NCI-H1417 (cell line): ENCODE measurements at places on chromosomes 2 and 18.

GRCh38 chr2:106579750-106580197, 92.6 kb downstream of the CD8B2 start:
- no peak for DNase-seq

DNA sequence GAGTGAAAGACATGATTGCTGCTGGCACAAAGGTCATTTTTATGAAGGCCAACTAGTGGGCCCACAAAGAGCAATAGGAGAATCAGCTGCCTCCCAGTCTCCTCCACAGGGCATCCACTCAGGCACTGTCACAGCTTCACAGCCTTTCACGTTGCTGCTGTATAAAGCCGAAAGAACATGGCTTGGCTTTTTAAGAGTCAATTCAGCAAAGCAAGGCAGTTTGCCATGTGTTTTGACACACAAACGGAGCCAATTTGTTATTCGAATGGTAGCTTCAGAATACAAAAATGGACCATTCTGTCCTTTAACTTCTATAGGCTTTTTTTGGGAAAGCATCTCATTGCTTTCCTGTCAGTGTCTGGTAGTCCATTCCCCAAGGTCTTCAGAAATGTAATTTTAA, 283.4 kb upstream of the PARD3B start:
- peak; percentile 16 for DNase-seq

DNA sequence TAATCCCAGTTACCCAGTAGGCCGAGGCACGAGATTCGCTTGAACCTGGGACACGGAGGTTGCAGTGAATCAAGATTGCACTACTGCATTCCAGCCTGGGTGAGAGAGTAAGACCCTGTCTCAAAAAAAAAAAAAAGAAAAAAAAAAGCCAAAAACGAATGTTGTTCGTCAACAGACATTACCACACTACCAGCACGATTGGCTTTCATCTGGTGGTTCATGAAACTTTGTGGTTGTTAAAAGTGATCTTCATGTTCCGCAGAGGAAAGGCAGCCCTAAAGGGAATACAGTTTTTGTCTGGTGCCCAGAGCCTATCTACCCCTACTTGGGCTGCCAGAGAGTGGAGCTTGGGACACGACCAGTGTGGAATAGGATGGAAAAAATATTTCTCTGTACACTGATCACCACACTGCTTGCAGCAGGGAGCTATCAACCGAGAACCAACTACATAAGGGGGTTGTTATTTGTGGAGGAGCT, 13.6 kb upstream of the CXCR4 start:
- no peak for DNase-seq

GRCh38 chr18:11851806-11852337, 659 bp downstream of the CHMP1B start:
- no peak for DNase-seq

GRCh38 chr2:33014268-33014667, 67.5 kb downstream of the LTBP1 start:
- DNase-seq, result no peak

DNA sequence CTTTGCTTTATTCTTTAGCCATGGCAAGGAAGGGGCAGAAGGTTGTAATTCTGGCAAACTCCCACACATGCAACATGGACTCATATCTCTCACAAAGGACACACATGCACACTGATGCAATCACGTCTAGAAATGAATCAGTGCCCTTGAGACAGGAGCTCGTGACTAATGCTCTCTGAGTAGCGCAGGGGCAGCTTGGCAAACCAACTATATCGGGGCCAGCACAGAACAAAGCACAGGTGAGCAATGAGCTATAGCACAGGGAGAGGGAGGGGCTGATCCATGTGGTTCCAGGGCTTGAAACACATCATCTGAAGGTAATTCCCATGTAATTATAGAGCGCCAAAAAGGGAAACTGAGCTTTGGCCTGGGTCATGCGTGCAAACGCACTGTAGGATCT, 165.2 kb upstream of the KLF7 start:
- no peak for DNase-seq

- DNase-seq, result no peak
These were observed 63.9 kb downstream of the RDH14 start for GRCh38 chr2:18496516-18496915.

DNA sequence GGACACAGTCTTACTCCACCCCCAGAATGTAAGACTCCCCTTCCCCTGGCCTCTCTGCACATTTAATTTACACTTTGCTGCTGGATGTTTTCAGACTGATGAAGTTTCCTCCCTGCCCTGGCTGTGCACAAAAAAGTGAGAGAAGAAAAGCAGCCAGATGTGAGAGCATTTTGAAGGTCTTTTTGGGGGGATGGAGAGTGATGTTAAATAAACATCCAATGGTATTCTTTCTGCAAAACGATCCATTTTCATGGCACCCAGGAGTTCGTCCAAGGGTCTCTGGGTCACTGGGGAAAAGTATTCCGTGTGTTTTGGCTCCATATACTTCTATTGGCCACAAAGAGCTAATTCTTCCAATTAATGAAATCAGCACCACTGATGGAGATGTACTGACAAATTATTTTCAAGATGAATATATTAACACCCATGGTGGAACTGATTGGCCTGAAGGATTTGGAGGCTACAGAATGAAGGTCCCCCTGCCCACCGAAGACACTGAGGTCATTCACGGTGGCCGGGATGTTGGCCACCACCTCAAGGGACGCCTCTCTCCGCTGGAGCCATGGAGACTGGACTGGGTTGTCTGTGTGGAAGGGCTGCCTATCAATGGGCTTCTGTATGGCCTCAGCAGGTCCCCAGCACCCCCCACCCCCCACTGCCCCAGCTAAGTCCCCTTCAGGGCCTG, 107.6 kb upstream of the PKDCC start:
- no peak for DNase-seq

DNA sequence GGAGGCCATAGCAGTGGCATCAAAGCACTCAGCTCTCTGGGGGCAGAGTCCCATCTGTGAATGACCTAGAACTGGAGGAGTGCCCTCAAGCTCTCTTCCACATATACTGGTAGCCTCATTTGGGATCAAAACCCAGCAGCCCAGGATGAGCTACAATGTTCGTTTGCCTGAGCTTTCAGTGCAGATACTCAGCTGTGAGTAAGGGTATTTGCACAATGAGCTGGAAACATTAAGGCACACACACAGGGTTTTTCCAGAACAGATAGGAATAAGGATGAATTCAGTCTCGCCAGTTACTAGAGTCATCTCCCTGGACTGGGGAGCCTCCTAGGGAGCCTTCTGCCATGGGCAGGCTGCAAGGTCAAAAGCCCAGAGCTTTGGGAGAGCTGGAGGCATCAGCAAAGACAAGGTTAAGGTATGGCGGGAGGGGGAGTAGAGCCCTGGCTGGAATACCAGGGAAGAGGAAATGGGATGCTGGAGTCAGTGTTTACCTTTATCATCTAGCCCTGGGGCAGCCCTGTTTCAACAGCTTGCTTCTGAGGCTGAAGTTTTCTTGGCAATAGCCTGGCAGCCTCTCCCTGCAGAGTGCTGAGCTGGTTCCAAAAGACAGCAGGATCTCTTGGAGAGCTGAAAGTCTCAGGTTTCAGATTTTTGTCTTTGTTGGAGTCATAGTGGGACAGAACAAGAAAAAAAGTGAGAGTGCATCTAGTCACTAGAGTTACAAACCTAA, 187.7 kb downstream of the LOXHD1 start:
- peak; percentile 26 for DNase-seq

DNA sequence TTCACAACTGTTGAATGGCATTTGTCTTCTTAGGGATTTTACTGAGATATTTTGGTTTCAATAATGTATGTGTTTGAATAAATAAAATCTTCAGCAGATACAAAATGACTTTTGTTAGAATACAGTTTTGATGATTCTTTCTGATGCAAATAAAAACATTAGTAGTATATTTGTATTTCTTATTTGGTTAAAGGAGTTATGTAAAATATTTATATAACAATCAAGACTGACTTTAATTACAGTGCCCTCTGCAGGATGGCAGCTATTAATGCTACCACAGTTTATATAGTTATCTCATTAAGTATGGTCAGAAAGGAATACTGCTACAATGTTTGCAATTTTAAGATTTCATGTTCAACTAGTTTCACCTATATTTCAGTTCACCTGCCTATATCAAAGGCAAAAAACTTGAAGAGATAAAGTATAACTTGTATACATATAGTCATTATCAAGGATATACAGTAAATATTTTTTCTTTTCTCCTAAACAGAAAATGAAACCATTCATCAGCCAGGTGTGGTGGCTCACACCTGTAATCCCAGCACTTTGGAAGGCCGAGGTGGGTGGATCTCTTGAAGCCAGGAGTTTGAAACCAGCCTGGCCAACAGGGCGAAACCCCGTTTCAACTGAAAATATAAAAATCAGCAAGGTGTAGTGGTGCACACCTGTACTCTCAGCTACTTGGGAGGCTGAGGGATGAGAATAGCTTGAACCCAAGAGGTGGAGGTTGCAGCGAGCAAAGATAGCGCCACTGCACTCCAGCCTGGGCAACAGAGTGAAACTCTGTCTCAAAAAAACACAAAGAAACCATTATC, 19.8 kb downstream of the ARL5A start:
- peak; percentile 31 for DNase-seq

- DNase-seq, result no peak
These were observed 97.6 kb upstream of the SLC39A10 start for GRCh38 chr2:195559431-195559914.

- no peak for DNase-seq
These were observed 4.9 kb upstream of the DUSP2 start for GRCh38 chr2:96150007-96150640.

GRCh38 chr2:162370931-162371330, 27.0 kb downstream of the GCA start:
- no peak for DNase-seq

- DNase-seq, result no peak
These were observed 54.7 kb upstream of the OTOF start for GRCh38 chr2:26532301-26533250.

GRCh38 chr2:236117861-236118269, 50.3 kb downstream of the GBX2 start:
- no peak for DNase-seq

GRCh38 chr2:47309952-47310800, 92.8 kb upstream of the MSH2 start:
- no peak for DNase-seq

DNA sequence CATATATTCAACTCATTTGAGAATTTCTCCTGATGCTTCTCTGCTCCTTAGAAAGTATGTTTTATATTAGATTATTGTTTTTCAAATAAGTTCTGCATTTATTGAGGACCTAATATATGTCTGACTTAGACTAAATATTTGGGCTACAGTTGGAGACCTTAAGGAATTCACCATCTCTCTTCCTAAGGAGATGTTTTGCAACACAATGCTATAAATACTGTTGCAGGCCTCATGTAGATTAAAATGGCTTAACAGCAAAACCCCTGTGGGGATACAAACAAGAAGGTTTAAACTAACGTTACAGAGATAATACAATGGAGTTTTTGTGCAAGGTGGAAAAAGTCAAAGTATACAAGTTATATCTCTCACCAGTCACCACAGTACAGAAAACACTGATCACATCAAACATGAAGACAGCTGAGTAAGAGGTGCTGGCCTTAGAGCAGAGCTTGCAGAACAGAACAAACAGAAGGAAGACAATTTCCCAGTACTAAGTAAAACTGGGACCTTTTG, 20.1 kb upstream of the BMPR2 start:
- DNase-seq, result no peak

DNA sequence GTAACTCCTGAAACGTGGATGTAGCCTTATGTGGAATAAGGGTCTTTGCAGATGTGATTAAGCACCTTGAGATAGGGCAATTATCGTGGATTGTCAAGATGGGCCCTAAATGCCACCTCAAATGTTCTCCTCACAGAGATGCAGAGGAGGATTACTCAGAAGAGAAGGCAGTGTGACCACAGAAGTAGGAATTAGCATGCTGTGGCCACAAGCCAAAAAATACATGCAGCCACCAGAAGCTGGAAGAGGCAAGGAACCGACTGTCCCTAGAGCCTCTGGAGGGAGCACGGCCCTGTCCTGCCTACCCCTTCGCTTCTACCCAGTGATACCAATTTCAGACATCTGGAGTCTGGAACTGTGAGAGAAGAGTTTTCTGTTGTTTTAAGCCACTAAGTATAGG, 47.3 kb upstream of the MGAT5 start:
- DNase-seq, result peak; percentile 42

DNA sequence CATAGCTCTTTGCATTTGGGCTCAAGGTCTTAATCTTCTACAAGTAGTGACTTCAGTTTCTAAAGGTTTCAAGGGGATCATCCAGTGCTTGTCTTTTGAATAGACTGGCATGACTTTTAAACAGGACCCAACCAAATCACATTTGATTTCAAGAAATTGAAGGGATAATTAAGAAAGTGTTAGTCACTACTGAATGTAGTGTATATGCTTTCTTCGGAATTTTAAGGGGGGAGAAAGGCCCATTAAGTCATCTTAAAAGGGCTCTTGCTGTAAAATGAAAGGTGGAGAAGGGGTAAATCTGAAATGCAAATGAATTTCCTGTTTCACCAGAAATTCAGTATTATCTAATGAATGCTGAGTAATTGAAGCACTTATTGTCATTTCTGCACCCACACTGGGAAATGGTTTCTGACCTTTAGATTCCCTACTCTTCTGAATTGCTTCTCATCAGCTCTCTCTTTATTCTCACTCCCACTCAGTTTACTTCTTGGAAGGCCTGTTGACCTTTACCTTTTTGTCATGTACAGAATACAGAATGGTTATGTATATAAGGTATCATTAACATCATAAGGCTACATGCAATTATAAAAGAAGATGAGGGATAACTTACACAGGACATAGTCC, 241.4 kb downstream of the SLC8A1 start:
- DNase-seq, result no peak

DNA sequence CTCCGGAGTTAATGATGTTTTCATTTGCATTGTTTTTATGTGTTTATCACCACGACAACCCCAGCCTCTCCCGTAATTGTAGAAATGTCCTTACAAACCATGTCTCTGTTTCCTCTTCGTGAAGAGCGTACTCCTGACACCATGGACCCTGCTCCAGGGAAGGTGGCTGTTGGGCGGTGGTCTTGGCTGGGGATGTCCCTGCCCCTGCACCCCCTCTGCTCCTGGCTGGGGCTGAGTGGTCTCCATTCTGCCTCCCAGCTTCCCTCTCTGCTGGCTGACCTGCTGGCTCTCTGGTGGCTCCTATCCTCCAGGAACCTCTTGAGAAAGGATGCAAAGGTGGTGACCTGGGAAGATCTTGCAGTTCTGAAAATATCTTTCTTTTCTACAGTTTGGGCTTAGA, 81.1 kb downstream of the ASB1 start:
- DNase-seq, result no peak

- DNase-seq, result no peak
These were observed 25.7 kb downstream of the RAB10 start for GRCh38 chr2:26059542-26059941.

- DNase-seq, result no peak
These were observed 77.1 kb upstream of the SLC39A10 start for GRCh38 chr2:195579776-195580555.

GRCh38 chr18:75124551-75124950, 84.4 kb downstream of the PTGR3 start:
- DNase-seq, result no peak

DNA sequence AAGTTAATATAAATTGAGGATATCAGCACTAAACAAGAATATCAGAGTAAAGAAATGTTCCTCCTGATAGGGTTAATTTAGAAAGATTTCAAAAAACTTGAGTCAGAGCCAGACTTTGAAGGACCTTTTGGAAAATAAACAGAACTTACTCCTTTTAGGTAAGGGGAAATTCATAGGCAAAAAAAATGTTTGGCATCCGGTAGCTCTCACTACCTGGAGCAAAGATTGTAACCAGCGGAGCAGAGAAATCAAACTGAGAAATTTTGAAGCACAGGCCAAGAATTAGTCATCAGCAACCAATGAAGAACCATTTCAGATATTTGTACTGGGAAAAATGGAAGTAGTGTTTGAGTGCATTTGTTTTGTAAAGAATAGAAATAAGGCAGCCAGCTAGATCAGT, 113.0 kb downstream of the ICA1L start:
- DNase-seq, result no peak

- DNase-seq, result no peak
These were observed 726 bp downstream of the C2orf69 start for GRCh38 chr2:199911877-199912161.
